ENCODE measurements at places on chromosomes 11 and 22.

DNA sequence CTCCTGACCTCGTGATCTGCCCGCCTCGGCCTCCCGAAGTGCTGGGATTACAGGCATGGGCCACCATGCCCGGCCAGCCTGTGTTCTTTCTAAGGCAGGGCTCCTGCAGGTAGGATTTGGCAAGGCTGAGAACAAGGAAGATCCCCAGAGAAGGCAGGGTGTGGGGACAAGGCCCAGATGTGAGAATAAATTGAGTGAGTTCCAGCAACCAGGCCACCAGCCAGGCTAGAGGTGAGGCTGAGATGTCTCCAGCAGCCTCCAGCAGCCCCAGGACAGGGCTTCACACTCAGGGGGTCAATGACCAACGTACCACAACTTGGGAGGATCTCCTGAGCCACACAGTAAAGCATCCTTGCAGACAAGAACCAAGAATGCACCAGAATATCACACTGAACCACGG is 75.1 kb downstream of the BUD13 start:
- DNase-seq, result no peak

DNA sequence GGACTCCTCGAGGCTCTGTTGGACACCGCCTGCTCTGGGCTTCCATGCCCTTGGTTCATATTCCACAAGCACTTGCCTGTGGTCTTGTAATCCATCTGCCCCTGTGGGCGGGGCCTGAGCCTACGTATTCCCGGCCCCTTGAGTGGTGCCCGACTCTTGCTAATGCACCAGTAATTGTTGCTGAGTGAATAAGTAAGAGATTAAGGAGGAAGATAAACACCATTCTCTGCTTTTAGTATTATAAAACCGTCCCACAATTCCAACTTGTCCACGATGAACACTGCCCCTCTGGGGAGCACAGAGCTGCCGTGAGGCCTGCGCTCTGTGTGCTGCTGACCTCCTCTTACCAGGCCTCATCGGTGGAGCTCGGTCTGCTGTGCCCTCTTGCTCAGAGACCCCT is 50.3 kb downstream of the MICAL2 start:
- DNase-seq, result no peak

DNA sequence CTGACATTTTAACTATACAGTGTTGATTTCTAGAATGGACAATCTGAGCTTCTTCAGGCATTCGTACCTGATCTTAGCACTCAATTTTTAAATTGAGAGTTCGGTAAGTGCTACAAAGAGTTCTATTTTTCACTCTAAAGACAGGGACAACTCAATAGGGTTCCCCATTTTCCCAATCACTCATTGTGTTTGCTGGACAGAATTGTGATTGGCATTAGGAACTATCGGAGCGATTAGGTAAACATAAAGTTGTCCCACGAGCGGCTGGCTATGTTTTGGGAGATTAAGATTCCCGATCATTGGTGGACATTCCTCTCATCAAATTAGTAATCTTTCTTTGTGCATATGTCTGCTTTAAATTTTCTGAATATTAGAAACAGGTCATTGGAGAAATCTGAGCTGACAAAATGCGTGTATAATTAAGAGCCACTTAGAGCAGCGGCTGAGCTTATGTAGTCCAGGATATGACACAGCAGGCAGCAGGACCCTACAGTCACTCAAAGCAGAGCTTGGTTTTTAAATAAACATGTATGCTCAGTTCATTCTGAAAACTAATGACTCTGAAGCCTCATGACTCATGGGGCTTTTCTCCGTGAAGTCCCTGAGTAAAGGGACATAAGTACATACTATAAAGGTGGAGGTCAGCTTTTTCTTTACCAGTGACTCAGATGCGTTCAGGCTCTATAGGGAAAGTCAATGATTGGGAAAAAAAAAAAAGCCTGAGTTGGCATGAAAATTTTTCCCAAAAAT is 109.4 kb downstream of the GRIA4 start:
- no peak for DNase-seq

DNA sequence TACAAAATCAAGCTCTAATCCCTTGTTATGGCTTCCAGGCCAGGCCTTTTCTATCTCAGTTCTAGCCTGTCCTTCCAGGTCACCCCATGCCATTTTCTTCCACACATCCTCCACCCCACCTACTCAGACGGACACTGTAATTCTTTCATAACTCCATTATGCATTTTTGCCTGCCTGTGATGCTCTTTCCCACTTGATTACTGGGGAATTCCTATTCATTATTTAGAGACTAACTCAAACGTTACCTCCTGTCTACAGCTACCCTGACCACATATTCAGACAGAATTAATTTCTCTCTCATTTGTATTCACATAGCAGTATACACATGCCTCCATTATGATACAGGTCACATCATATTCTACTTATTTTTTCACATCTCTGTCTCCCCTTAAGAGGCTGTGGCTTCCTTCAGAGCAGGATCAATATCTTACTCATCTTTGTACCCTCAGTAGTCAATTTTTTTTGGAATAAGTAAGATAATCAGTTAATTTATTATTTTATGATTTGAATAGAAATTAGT is 156.5 kb upstream of the ZC3H12C start:
- DNase-seq, result no peak

DNA sequence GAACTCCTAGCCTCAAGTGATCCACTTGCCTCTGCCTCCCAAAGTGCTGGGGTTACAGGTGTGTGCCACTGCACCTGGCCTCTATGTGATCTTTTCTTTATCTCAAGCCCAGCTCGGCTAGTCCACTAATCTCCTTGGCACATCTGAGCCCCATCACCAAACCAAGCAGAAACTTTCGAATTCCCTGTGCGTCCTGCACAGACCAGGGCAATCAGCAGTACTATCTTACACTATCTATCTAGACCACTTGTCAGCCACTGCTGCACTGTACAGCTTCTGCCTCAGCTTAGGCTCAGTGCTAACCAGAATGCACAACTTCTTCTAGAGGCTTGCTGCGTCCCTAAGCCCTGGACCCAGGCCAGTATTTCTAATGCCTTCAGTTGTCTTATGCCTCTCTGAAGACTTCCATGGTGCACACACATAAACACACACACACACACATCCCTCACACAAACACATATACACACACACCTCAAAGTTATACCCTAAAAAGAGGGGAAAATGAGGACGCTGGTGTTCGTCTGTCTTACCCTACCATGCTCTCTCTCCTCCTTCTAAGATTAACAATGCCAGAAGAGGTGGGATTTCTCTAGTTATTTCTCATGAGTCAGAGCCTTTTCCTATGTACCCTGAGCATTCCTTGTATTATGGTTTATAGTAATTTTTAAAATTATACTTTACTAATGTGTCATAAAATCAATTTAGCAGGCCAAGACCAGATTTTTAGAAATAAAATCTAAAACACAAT is 59.3 kb upstream of the FAM181B start:
- no peak for DNase-seq

- DNase-seq, result no peak
Measured at GRCh38 chr11:43699870-43700269, 19.3 kb downstream of the HSD17B12 start.

GRCh38 chr11:41284354-41284753 is 175.1 kb downstream of the LRRC4C start:
- DNase-seq, result no peak
